ENCODE measurements at places on chromosomes 4 and X.

- DNase-seq: no peak
Observed at GRCh38 chr4:169795585-169795984, 37.8 kb upstream of the HPF1 start.

GRCh38 chr4:151035328-151035727 is 20.2 kb upstream of the LRBA start:
- no peak for DNase-seq

GRCh38 chr4:65917486-65917885 is 247.2 kb upstream of the EPHA5 start:
- no peak for DNase-seq

- DNase-seq: no peak
Observed at GRCh38 chr4:98733601-98734000, 75.2 kb upstream of the TSPAN5 start.

DNA sequence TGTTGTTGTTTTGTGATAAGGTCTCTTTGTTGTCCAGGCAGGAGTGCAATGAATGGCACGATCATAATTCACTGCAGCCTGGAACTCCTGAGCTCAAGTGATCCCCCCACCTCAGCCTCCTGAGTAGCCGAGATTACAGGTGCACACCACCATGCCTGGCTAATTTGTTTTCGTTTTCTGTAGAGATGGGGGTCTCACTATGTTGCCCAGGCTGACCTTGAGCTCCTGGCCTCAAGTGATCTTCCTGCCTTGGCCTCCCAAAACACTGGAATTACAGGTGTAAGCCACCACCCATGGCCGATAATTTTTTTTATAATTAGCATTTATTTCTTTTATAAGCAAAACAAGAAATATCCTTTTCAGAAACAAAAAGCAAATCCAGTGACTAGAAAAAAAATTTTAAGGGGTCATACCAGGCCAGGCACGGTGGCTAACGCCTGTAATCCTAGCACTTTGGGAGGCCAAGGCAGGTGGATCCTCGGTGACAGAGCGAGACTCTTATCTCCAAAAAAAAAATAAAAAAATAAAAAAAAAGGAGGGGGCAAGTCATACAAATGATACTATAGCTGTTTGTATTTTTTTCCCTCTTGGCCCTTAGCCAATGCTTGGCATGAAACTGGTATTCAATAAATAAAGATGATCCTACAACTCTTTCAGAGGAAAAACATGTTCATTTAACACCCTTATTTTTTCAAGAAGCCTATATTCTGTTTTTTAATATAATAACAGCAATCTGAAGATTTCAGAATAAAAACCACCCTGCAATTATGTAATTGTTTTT is 3.4 kb downstream of the PLAC8 start:
- DNase-seq: no peak

DNA sequence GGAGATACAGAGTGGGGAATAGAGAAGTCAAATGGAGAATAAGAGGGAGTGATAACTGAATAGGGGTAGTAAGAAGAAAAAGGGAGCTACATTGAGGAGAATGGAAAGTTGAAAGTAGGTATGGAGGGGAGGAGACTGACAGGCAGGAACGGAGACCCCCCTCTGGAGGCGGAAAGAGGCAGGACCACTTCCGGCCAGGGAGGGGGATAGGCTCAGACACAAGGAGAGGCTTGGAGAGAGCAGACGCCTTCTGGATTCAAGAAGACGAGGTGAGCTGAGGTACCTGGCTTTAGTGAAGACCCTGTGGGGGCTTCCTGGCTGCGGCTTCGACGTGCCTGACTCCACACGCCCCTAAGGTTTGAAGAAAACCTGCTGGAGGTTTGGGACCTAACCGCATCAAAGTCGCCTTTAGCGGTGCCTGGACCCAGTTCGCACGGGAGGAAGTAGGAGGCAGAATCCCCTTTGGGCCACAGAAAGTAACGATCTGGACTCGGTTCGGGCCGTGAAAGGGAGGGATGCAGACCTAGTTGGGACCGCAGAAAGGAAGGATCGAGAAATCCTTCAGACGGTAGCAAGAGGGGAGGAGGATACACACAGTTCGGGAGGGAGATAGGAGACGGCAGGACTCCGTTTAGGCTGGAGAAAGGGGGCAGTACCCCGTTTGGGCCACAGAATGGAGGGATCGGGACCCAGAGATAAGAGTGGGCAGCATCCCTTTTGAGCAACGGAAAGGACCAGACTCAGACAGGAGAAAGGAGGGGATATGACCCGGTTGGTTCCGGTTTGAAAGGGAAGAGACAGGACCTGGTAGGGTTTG is at the start of gene TRO:
Gene TRO (plus strand): TSS at position 215 of the 817 bp plus-strand sequence. CDS start 1,423 bp downstream, outside the sequence.
- no peak for DNase-seq

- DNase-seq: no peak
Observed at GRCh38 chr4:70935038-70935695, 33.0 kb downstream of the MOB1B start.

GRCh38 chrX:75155447-75155826 is 646 bp downstream of the ABCB7 start:
- no peak for DNase-seq

- DNase-seq: no peak
Observed at GRCh38 chr4:10093801-10094552, 22.6 kb downstream of the WDR1 start.

GRCh38 chrX:9855561-9856283 is 69.5 kb downstream of the SHROOM2 start:
- DNase-seq: no peak

GRCh38 chr4:176709417-176709816 is 83.3 kb downstream of the VEGFC start:
- no peak for DNase-seq

DNA sequence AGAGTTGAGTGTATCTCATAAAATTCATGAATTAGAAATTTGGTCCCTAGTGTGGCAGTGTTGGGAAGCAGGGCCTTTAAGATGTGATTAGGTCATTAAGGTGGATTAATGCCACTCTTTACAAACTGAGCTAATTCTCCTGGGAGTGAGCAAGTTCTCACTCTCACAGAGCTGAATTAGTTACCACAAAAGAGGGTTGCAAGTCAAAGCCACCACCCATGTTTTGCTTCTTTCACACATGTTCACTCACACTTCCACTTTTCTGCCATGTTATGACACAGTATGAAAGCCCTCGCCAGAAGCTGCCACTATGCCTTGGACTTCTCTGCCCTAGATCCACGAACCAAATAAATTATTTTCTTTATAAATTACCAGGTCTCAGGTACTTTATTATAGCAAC is 332.1 kb downstream of the ARAP2 start:
- no peak for DNase-seq

DNA sequence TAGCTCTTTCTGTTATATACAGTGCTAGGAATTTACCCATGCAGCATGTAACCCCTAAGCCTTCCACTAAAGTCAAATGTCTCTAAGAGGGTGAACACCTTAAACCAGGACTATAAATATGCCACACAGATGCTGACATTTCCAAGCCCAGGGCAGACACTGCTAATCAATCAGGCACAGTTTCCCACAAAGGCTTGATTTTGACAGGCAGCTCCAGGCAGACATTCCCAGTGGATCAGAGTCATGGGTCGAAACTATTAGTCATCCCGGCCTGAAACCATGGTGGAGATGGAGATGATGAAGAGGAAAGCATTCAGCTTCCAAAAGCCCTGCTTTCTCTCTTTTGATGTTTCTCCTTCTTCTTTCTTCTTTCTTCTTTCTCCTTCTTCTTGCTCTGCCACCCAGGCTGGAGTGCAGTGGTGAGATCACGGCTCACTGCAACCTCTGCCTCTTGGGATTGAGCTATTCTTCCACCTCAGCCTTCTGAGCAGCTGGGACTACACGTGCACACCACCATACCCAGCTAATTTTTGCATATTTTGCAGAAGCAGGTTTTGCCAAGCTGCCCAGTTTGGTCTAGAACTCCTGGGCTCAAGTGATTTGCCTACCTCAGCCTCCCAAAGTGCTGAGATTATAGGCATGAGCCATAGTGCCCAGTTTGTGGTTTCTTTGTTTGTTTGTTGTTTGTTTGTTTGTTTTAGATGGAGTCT is 21.0 kb upstream of the SORCS2 start:
- no peak for DNase-seq

DNA sequence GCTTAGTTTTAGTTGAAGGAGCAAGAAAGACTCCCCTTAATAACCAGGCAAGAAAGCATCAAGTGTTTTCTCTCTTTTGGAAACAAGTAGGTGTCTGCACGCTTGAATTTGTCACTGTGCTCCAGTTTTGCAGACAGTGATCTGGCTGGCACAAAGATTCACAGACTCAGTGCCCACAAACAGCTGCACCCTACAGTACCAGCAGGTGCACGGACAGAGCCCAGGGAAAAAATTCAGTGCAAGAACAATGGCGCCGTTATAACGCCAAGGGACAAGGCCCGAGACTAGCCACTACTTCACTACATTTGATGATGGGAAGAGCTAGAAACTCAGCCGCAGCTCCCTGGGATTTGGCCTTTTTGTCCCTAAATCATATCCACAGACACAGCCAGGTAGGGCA is 56.0 kb downstream of the ZNF827 start:
- no peak for DNase-seq

- DNase-seq: no peak
Observed at GRCh38 chr4:185542626-185543315, 7.5 kb upstream of the PDLIM3 start.

- no peak for DNase-seq
Observed at GRCh38 chr4:6328526-6328925, 58.9 kb downstream of the WFS1 start.

DNA sequence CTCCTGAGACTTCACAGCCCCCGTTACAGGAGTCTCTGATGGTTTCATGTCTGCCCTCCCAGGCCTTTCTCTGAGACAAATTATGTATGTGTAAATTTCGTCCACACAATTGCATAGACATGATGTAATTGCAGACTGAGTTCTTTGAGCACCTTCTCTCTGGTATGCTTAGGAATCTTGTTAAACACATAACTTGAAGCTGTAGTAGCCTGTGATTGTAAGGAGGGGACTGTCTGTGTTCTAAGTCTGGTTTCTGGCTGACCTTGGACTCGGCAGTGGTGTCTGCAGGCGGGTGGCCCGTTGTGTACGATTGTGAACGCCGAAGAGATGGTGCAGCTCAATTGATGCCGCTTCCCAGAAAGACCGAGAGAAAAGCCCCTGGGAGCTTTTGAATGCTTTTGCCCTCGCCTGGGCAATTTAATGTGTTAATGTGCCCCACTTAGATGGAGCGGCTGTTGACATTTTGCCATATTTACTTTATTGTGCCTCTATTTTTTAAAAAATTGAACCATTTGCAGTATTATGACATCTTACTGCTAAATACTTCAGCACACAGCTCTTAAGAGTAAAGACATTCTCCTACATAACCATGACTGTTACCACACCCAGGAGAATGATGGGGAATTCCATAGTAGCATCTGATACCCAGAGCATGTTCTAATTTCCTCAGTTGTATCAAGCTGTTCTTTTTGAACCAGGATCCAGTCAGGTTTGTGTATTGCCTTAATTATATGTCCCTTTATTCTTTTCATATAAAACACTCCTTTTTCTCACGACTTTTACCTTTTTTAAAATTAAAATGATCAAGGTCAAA is 58.4 kb upstream of the TADA2B start:
- no peak for DNase-seq

DNA sequence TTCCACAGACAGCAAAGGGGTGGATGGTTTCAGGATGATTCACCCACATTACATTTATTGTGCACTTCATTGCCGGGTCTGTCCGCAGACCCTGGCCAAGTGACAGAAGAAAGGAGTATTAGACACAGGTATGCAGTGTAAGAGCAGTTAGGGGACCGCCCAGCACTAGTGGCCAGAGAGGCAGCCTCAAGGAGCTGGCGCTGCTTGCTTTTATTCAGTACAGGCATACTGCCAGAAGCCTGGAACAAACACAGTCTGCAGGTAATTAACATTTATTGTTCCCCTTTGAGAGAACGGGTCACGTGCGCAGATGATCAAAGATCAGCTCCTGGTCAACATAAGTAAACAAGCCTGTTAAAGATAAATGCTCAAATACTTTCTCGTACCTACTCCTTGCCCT is 1639.0 kb upstream of the IGFBP7 start:
- no peak for DNase-seq

- no peak for DNase-seq
Observed at GRCh38 chrX:154799556-154800348, 5.5 kb downstream of the MPP1 start.

DNA sequence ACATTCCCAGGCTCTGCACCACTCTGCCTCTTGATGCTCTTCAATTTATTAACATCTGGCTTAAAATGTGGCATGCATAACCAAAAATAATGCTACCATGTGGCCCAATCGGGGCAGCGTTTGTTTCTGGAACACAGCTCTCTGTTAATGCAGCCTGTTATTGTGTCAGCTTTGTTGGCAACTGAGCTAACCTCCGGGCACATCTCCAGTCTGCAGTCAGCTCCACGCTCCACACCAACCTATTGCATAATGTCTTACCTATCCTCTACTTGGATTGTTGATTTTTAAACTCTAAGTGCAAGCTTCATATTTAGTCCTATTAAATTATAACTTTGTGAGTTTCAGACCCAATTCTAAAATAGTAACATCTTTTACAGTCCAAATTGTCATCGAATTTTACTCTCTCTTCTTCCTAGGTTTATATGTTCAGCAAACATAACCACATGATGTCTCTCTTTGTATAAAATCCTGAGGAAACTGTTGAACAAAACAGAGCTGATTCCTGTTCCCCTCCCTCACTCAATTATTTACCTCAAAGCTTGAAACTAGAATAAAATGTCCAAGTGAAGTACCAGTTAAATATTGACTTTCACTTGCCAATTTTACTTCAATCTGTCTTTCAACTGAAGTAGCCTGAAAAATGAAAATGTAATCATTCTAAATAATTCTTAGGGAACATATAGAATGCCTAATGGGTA is 92.2 kb upstream of the RAPGEF2 start:
- no peak for DNase-seq

DNA sequence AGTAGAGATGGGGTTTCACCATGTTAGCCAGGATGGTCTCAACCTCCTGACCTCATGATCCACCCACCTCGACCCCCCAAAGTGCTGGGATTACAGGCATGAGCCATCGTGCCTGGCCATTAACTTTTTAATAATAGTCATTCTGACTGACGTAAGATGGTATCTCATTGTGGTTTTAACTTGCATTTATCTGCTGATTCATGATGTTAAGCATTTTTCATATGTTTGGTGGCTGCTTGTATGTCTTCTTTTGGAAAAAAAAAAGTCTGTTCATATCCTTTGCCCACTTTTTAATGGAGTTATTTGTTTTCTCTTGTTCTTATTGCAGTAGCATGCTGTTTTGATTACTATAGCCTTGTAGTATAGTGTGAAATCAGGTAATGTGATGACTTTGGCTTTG is 45.8 kb downstream of the ANXA10 start:
- DNase-seq: no peak

DNA sequence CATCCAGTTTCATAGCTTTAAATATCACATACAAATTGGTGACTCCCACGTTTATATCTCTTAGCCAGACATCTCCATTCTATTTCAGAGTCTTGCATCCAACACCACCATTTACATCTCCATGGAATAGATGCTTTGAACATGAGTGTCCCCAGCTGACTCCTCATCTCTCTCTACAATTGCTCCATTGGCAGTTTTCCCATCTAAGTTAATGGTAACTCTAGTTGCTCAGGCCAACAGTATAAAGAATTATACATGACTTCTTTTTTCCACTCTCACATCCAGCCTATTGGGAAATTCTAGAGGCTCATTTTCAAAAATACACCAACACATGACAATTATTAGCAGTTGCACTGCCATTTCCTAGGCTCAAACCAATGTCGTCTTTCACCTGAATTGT is 388.2 kb downstream of the STIM2 start:
- DNase-seq: no peak

- no peak for DNase-seq
Observed at GRCh38 chr4:109215506-109215905, 87.0 kb downstream of the COL25A1 start.

GRCh38 chr4:23962462-23962861 is 72.6 kb upstream of the PPARGC1A start:
- DNase-seq: no peak

GRCh38 chrX:150879855-150880807 is 18.3 kb downstream of the CD99L2 start:
- DNase-seq: no peak

All from stimulated activated CD4-positive, alpha-beta T cell treated with anti-CD3 and anti-CD28 coated beads, Interleukin-12 subunit alpha, Interleukin-12 subunit beta, amount 100 ng/mL, for 4 hours (primary cell).